Right forelimb (tissue), 1 donor: ENCODE measurements at places on chromosomes 2 and 18.
A peak's percentile ranks its signal among the peaks of the same experiment; 100 is the strongest.

DNA sequence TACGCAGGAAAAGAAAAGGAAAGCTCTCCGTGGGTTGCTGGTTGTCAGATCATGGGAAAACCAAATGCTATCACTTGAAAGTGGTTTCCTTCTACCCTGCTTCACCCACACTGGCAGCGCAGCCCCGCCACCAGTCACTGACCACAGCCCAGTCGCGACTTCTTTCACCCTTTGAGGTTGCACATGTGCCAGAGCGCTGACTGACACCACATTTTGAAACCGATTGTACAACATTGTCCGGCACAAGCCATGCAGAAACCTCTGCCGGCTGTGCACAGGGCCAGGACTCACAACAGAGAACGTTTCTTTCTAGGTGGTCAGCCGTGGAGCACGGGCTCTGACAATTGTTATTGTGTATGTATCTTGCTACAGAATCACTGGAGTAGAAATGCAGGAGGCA lies 827.2 kb upstream of the POU3F3 start:
- DNase-seq = no peak

- DNase-seq = no peak
Measured at GRCh38 chr2:144515099-144515695, 4.7 kb downstream of the ZEB2 start.

DNA sequence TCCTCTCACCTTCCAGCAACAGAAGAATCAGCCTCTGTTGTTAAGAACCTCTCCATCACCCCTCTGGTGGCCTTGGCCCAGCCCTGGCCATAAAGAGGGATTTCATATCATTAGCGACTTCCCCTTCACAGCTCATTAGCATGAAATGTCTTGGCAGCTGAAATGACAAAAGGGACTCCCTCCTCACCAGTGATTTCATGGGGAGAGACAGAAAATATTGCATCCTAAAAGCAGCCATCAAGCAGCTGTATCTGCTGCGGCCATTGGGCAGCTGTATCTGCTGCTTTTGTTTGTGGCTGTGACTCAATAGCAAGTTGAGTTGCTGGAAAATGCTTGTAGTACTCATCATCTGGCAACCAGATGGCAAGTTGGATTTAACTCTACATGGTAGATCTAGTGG lies 105.9 kb upstream of the RMDN2 start:
- DNase-seq = no peak

- no peak for DNase-seq
Measured at GRCh38 chr2:121084130-121084680, 200.8 kb downstream of the TFCP2L1 start.

DNA sequence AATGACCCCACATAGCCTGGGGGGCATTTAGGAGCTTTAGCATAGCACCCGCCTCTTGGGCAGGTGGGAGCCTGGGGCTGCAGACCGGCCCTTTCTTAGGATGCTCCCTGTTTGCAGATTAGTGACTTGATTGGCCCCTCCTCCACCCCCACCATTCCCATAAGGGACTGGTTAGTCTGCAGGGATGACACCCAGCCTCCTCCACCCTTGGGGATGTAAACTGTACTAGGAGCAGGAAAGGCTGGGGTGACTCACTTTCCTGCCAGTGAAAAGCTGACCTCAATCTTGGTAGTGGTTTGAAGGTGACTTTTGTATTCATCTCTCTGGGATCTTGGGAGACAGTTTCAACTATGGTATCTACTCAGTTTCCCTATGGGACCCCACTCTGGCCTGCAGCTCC lies 24.2 kb downstream of the CTIF start:
- DNase-seq = no peak

DNA sequence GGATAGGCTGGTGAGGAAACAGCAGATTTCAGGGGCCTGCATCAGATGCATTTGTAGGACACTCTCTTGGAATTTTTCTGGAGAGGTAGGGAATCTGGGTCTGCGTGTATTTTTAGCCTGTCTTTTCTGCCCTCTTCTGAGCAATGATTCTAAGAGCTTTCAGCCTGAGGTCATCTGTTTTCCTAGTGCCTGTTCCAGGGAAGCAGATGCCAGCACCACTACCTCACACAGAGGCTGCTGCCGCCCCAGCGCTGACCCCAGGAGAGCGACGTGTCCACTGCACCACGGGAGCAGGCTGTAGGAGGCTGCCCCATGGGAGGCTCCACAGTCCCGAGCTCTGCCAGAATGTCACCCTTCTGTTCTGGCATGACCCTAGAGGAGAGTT lies 316.5 kb downstream of the CYP26B1 start:
- peak; percentile 72 for DNase-seq

DNA sequence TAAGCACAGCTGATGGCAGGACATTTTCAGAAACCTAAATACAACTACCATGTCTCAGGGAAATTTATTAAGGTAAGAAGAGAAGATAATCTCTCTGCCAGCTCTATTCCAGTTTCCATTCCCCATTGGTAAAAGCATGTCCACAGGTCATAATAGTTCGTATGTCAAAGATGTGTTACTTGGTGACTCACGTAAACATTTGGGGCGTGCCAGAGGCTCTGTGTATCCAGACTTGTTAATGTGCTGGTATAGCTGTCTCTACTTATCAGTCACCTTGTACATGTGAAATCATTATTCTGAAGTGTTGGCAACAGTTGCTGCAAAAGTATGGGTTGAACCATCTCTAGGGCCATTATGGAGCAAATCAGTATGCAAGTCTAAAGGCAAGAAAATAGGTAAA lies 1345.1 kb downstream of the SUCLG1 start:
- DNase-seq = no peak

DNA sequence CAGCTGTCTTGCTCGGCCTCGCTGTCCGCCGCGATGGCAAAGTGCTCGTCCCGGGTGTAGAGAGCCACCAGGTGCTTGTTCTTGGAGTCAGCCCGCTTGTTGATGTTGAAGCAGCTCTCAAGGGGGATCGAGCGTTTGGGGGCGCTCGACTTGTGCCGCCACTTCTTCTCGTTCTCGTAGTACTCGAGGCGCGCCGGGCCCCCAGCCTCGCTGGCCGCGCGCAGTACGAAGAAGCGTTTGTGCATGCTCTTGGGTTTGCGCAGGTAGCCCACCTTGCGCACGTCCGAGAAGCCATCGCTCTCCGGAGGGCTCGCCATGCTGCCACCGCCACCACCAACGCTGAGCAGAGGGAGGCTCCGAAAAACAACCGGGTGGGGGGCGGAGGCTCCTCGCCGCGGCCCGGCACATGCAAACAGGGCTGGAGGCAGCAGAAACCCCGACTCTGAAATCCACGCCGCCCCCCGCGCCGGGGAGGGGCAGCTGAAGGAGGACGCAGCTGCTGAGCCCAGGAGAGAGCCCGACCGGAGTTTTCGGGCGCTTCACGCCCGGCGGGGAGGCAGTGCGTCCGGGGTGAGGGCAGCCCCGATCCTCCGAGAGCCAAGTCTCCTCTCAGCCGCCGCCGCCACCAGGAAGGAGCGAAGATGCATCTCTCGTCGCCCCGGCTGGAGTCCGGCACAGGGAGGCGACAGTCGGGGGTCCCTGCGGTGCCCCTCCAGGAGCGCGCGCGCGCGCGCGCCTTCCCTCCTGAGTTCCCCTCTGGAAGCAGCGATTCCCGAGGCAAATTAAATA lies 1.0 kb downstream of the IRS1 start:
- peak; percentile 79 for DNase-seq

DNA sequence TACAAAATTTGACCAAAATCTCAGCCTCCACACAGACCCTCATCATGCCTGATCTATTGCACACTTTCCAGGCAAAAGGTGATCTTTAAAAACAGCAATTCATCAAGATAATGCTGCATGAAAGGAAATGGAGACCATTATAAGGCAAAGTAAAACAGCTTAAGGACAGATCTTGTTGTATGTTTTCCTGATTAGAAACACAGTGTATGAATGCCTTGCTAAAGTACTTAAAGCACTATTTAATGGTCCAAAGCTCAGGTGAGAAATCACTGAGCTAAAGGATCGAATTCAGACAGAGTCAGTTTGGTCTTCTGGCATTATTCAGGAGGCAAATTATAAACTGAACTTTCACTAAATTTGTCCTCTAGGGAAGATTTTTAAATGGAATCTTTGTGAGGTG lies 18.7 kb upstream of the FTCDNL1 start:
- DNase-seq = no peak

GRCh38 chr2:103289105-103289725 lies 527.4 kb downstream of the TMEM182 start:
- DNase-seq = no peak

GRCh38 chr2:218322768-218323525 lies 30.6 kb upstream of the TMBIM1 start:
- peak; percentile 85 for DNase-seq

DNA sequence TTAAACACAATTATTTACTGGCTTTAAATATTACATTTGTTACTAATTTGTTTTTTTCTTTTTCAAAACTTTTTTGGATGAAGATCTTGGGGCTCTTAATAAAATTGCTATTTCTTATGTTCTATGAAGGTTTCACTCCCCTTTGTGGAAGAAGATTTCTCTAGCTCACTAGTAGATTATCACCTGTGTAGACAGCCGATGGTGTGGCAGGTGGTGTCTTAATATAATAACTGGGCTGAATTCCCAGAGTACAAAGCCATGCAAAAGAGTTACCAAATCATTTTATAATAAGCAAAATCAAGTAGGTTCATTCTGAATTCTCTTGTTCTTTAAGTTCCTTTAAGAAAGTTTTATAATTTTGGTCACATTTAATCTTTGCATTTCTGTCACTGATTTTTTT lies 233.7 kb downstream of the CCDC102B start:
- no peak for DNase-seq

GRCh38 chr2:10033251-10034006 lies 9.9 kb upstream of the KLF11 start:
- DNase-seq = no peak

DNA sequence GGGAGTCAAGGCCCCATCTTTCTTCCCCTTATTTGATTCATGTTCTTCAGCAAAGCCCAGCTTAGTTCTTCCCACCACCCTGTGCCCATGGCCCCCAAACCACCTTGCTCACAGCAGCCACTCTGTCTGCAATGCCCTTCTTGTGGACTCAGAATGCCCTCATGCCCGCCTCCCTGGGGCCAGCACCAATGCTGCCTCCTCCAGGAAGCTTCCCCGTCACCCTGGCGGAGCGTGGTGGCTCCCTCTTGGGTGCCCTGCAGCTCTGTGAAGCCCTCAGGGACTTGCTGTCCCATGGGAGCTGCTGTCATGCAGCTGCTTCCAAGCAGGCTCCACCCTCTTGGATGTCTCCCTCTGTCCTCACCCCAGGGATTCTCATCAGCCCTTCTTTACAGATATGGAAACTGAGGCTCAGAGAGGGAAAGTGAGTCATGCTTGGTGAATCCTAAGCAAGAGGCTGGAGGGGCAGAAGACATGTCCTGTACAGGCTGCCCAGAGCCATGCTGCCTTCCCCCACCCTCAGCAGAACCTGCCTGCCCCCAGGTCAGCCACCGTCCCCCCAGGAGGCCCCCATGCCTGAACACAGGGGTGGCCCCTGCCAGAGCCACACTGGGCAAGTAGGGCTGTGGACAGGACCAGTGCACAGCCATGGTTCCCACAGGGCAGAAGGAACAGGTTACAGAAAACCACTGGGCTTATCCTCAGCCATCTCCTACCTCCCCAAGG lies 11.8 kb upstream of the DUSP2 start:
- no peak for DNase-seq
